ENCODE measurements at places on chromosomes 16 and 17. TPM values are rescaled to one million over a fixed set of nuclear protein-coding genes. Genes with fewer than 3 reads are reported as not detected.
A peak's percentile ranks its signal among the peaks of the same experiment; 100 is the strongest.

DNA sequence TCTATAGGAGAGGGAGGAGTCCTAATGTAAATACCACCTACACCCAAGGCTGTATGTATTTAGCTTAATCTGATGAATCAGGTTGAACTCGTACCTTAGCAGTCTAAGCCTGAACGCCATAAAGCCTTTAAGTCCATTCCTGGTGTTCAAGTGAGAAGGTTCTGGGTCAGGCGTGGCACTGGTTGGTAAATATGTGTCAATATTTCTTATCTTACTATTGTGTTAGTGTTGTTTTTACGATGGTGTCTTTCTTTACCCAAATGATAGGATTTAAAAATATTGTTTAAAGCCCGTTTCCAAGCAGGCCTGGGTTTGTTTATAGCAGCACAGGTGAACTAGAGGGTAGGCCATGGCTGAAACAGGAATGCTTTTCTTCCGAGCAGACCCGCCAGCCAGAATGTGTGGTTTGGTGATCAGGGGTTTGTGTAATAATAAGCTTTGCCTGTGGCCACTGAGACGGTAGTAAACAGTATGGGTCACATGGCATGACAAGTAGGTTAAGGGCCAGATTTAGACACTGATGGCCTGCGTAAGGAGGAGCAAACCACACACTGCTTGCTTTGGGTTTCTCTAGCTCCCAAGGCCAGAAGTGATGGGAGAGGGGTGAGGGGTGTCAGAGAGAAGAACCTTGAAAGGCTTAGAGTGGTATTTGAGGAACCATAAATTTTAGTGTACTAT lies 3.3 kb downstream of the TMEM94 start:
- no peak for DNase-seq

DNA sequence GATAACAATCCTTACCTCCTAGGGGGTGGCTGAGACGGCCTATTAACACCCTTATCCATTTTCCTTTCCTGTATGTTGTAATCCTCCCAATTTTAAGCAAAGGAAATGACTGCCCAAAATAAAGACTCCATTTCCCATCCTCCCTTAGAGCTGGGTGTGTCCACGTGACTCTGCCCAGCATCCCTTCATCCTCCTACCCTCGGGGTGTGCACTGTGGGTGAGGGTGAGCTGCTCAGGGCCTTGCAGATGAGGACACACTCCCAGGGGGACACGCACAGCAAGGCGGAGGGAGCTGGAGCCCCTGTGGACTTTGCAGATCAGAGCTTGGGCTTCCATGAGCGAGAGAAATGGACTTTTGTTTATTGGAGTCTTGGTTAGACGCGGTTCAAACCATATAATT lies 186.8 kb downstream of the IRF8 start:
- no peak for DNase-seq

DNA sequence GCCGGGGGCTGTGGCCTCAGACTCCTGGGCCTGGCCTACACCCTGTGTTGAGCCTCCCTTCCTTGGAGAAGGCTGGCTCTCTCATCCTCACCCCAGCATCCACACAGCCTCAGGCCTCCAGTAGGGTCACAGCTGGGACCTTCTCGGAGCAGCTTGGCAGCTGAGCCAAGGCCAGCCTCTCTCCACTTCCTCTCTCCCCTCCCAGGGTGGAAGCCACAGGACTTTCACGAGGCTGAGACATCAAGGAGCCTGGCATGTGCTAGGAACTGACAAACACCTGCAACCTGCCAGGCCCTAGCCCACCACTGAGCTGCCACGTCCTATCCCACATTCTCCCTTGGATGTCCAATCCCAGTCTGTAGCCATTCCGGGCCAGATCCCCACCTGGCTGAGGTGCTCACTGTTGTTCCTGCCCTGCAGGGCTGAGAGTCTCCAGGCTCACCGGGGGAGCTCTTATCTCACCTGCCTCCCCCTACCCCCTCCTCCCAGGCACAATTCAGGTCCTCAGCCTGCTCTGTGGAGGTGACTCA lies 3.1 kb downstream of the MMP15 start:
- DNase-seq = no peak

DNA sequence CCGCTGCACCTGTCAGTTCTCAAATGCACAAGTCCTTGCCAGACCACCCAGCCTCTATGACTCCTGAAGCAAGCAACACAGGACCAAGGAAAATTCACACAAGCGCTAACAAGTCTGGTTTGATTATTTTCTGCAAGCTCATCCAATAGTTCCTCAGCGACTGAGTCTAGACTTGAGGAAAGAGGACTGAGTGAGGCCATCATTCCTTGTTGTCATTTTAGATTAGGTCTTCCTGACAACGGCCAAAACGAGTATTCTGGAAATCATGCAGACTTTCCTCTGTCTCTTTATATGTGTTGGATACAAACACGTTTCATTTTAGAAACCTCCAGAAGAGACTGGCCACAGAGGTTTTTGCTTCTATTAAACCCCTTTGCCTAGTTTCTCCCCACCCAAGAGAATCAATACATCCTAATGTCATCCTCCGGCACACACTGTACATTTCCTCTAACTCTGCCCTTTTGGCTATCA lies 561 bp downstream of the CCDC47 start:
- DNase-seq = peak; percentile 44

GRCh38 chr17:71472809-71473789 lies 647.7 kb upstream of the SOX9 start:
- peak; percentile 29 for DNase-seq

DNA sequence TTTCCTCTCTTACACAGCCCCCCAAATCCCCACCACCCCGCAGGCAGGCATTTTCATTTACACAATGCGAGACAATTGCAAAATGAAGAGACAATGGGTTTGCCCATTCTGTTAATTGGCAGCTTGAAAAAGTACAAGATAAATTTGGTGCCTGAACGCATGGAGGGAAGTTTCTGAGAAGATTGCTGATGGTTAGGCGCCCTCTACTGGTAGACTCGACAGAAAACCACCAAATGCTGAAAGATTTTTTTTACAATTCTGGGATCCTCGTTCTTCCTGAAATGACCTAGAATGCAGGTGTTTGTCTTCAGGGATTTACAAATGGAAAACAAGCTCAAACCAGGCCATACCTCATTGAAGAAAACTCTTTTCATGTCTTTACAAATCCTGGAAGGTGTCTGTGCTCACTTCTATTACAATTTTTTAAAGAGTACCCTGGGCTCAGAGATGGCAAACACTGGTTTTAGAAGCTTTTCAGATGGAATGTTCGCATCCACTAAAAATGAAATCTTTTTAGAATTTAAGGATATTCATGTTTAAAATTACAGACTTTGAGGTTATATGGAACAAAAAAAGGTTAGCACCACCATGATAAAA lies 338.5 kb downstream of the PMP22 start:
- DNase-seq = peak; percentile 71

DNA sequence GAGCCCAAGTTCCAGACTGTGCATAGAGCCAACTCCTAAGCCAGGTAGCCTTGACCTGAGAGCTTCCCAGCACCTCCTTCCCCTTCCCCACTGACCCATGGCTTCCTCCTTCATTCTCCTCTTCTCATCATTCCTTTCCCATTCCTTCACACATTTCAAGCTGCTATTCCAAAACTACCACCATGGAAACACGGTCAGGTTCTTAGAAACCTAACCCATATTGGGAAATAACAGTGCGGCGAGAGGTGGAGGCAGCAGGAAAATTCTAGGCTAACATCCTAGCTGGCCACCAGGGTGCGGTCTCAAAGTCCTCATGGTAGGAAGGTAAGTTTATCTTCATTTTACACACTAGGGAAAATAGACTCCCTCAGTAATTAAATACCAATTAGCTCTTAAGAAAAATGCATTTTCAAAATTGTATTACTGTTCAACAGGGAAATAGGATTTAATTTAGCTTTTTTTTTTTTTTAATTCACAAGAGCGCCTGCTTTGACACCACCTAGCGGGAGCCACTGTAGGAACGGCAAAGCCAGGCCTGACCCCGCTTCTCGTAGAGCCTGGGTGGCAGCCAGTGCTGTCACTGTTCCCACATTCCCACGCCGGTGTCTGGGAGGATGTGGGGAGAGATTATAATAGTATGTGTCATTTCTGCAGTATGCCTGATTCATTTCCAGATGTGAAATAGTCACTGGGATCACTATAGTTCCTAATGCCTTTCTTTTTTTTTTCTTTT lies 14.0 kb upstream of the SPHK1 start:
- DNase-seq = no peak

GRCh38 chr17:72531729-72532128 lies 410.9 kb downstream of the SOX9 start:
- DNase-seq = no peak

DNA sequence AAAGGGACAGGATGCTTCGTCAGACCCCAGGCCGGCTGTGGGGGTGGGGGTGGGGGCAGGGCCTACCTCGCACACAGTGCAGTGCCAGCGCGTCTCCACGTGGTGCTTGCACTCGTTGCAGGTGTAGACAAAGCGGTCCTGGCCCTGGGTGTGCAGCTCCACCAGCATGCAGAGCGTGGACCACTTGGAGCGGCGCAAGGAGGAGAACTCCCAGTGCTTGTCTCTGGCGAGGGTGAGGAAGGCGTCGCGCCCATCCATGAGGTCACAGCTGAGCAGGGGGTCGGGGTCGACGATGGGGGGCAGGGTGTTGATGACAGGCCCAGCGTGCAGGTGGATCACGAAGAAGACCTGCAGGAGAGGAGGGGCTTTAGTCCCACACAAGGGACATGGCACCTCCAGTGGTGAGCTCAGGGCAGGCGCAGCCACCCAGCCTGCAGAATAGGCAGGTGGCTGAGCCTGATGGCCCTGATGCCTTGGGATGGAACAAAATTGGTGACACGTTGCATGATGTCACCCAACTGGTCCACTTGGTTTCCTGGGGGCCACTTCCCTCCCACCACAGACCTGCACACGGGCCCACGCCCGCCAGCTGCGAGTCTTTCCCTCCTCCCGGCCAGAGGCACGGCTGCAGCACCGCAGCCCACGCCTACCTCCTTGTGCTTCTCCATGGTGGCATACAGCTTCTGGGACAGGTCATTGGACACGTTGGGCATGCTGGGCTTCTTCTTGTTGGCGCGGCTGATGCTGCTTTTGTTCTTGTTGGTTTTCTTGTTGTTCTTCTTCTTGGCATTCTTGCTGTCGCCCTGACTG lies 14.0 kb upstream of the TRAP1 start:
- no peak for DNase-seq

GRCh38 chr17:16950488-16950887 lies 21.4 kb downstream of the TNFRSF13B start:
- DNase-seq = no peak

GRCh38 chr16:53937161-53937880 lies 233.4 kb downstream of the FTO start:
- DNase-seq = no peak

DNA sequence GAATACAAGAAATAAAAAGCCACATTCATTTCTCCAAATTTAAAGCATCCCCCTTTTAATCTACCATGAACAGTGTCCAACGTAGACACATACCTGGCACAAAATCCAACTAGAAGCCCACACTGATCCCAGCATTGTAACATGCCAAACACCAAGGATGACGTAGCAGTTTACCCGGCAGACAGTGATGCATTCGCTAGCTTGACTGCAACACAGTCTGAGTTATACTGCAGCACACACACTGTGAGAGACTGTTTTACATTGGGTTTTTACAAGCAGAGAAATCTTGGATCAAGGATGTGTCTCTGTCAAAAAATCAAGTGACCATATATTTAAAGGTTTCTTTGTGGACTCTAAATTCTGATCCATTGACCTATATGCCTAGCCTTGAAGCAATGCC lies 74.5 kb upstream of the C17orf78 start:
- no peak for DNase-seq

DNA sequence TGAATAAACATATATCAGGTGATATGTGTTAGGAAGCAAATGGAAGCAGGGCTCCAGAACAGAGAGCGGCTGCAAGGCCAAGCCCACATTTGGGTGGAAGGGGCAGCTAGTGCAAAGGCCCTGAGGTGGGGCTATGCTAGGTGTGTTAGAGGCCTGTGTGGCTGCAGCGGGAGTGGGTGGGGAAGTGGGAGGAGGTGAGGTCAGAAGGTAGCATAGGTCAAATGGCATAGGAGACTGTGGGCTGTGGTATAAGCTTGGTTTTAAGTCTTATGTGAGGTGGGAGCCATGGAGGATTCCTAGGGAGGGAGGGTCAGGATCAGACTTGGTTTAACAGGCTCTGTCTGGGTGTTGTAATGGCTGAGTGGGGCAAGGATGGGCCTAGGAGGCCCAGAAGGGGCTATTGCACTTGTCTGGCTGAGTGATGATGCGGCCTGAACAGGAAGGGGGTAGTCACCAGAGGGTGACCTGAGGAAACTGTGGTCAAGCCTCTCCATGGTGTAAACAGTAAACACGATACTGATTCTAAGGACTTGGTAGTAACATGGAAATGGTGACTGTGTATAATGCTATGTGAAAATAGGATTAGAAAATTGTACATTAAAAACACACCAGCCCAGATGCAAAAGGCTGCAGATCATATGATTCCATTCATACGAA lies 31.1 kb downstream of the RAI1 start:
- DNase-seq = no peak

Gene PRR35
- total RNA-seq = not detected

Gene ADAP2
- 62.4 TPM for total RNA-seq

Gene JPH3
- 3.1 TPM for total RNA-seq

Gene SLC2A4
- total RNA-seq = 7.7 TPM

Gene CANT1
- 21.4 TPM for total RNA-seq

Gene VMO1
- total RNA-seq = not detected

Gene KRT33B
- not detected for total RNA-seq

All from umbilical cord (tissue), 2 donors.